ENCODE measurements at places on chromosomes 13 and 19. TPM values are rescaled to one million over a fixed set of nuclear protein-coding genes. Genes with fewer than 3 reads are reported as not detected.
A peak's percentile ranks its signal among the peaks of the same experiment; 100 is the strongest.

RAB3D gene
- polyA plus RNA-seq = 25.0 TPM

SGCG gene
- not detected for polyA plus RNA-seq

CFD gene
- 2.5 TPM for polyA plus RNA-seq

KLK4 gene
- polyA plus RNA-seq = not detected

DZIP1 gene
- 15.0 TPM for polyA plus RNA-seq

FLT1 gene
- 0.20 TPM for polyA plus RNA-seq

ADM5 gene
- polyA plus RNA-seq = 1.3 TPM

C19orf38 gene
- polyA plus RNA-seq = 0.15 TPM

DNA sequence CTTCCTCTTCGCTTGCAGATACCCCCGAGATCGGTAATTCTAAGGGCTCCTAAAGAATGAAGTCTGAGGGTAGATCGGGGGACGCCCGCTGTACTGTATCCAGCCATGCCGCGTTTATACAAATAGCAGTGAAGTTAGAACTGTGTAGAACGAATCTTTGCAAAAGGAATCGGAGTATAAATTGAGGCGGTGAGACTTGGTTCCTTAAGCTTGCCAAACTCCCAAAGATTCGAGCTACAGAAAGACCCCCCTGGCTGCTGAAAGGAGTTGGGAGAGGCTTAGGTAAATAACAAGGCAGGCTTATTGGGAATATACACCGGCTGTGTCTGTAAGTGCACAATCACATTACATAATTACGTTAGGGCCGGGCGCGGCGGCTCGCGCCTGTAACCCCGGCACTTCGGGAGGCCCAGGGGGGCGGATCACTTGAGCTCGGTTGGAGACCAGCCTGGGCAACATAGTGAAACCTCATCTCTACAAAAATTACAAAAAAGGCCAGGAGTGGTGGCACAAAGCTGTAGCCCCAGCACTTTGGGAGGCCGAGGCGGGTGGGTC lies 12.2 kb downstream of the TMEM160 start:
- no peaks in the 10 kb centered on the region for H3K27me3 ChIP-seq
- no peaks in the 10 kb centered on the region for H3K36me3 ChIP-seq
- H3K27ac ChIP-seq = peak overlapping the region; percentile 71
- H3K4me3 ChIP-seq = peak overlapping the region; percentile 48

DNA sequence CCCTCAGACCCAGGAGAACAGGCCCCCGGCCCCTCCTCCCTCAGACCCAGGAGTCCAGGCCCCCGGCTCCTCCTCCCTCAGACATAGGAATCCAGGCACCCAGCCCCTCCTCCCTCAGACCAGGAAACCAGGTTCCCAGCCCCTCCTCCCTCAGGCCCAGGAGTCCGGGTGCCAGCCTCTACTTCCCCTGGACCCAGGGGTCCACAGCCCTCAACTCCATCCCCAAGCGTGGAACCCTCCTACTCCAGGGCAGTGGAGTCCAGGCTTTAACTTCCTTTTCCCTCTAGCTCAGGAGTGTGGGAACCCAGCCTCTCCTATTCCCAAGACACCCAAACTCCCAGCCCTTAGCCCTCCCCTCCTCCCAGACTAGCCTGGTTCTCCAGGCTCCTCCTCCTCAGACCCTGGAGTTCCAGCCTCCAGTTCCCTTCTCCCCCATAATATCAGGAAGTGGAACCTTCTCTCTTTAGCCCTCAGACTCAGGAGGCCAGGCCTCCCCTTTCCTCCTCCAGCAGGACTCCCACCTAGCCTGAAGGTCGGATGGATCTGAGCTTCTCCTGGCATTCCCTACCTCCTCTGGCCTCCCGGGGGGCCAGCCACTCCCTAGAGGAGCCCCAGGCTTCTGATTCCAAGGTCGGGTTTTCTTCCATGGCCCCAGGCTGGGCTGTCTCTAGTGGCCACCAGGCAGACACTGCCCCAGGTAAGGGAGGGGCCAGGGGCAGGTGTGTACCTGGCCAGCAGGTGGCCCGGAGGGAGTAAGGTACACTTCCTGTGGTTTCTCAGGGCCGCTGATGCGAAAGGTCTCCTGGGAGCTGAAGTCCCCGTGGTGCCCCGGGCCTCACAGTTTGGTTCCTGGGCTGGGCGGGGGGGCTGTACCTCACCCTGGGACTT lies at the start of gene TMC4:
TSS of gene TMC4 (minus strand) at position 690 of the 888 bp plus-strand sequence. CDS start at position 647, 43 bp downstream.
- no peak within 1 kb of the TSS for H3K4me3 ChIP-seq
- H3K4me1 ChIP-seq = peaks cover 5% of the 10 kb centered on the region
- DNase-seq = no peak

GRCh38 chr13:48679941-48680680 lies 26.4 kb downstream of the CYSLTR2 start:
- H3K4me1 ChIP-seq = no peaks in the 10 kb centered on the region
- no peaks in the 10 kb centered on the region for H3K36me3 ChIP-seq
- DNase-seq = no peak
- no peak overlapping the region for H3K27ac ChIP-seq
- H3K4me3 ChIP-seq = no peak overlapping the region
- no peaks in the 10 kb centered on the region for H3K27me3 ChIP-seq

GRCh38 chr13:87524775-87525174 lies 146.4 kb upstream of the SLITRK5 start:
- no peak for DNase-seq
- no peak overlapping the region for H3K27ac ChIP-seq
- H3K4me3 ChIP-seq = no peak overlapping the region
- no peaks in the 10 kb centered on the region for H3K4me1 ChIP-seq
- no peaks in the 10 kb centered on the region for H3K36me3 ChIP-seq

- H3K4me3 ChIP-seq = no peak overlapping the region
- no peaks in the 10 kb centered on the region for H3K27me3 ChIP-seq
- H3K36me3 ChIP-seq = no peaks in the 10 kb centered on the region
- H3K4me1 ChIP-seq = no peaks in the 10 kb centered on the region
- no peak for DNase-seq
These were observed 793.9 kb upstream of the PCDH20 start for GRCh38 chr13:62209529-62209928.

DNA sequence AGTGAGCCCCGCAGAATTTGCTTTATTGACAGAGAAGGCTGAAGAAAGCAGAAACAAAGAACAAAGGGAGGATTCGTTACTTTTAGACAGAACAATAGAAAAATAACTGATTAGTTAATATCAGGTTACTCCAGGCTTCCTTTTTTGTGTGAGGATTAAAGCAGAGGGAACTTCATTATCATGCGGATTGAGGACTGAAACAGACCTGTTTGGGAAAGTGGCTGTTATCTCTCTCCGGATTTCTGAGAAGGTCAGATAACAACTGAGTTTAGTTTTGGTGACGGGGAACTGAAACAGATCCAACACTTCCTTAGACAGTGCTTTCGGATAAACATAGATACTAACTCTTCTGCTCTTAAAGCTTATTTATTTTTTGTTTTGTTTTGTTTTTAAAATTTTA lies 246.4 kb upstream of the ZNF507 start:
- H3K27ac ChIP-seq = no peak overlapping the region
- no peaks in the 10 kb centered on the region for H3K27me3 ChIP-seq
- no peak for DNase-seq
- no peak overlapping the region for H3K4me3 ChIP-seq

DNA sequence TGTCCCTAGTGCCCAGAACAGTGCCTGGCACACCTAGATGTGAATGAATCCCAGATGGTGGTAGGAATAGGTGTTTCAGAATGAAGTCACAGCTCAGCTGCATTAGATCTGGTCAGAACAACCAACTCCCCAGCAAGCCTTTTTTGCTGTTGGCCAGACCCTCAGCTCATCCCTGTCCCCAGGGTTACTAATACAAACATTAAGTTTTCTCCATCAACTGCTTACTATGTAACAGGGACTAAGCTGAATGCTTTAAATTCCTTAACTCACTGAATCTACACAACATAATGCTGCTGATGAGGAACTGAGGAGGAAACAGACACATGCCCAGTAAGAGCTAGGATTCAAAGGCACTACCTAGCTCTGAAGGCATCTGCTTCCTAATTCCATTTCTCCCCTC lies 18.8 kb downstream of the SMG9 start:
- H3K27me3 ChIP-seq = no peaks in the 10 kb centered on the region
- no peak for DNase-seq
- H3K4me1 ChIP-seq = no peaks in the 10 kb centered on the region
- no peak overlapping the region for H3K4me3 ChIP-seq

DNA sequence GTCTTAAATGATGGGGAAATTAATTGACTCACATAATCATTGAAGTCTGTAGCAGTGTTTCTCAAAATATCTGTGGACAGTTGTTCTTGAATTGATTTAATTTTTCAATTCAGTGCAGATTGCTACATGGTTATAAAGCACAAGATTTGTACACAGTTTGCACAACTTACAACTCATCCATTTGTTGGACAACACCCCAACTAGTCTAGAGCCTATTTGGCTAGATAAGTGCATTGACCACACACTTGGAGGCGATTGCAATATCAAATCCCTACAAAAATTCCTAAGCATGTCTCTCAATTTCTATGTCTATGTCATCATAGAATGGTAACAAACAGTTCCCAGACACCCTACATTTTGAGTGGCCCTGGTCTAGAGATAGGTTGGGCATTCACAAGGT lies 48.0 kb upstream of the IPO5 start:
- DNase-seq = no peak
- H3K27ac ChIP-seq = no peak overlapping the region
- H3K27me3 ChIP-seq = no peaks in the 10 kb centered on the region
- no peaks in the 10 kb centered on the region for H3K36me3 ChIP-seq
- no peak overlapping the region for H3K4me3 ChIP-seq

DNA sequence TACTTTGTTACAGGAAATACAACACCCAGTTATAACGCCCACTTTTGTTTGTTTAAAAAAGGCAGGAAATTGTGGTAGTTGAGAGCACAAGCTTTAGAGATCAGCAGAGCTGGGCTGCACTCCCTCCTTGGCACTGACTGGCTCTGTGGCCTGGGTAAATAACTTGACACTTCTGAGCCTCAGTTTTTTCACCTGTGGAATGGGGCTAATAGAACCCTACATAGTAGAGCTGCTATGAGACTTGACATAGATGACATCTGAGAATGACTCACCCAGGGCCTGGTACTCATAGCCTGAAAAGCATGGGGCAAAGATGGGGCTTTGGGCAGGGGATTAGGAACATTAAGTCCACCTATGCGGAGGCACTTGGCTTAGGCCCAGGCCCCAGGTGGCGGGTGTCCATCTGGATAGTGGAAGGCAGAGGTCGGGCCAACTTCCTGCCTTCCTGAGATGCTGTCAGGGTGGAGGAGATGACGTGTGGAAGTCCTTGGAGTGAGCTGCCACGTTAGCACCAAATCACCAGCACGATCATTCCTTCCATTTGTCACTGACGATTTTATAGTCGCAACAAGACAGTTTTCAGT lies 159.1 kb downstream of the KATNAL1 start:
- no peak overlapping the region for H3K27ac ChIP-seq
- H3K4me1 ChIP-seq = peaks cover 6% of the 10 kb centered on the region
- DNase-seq = no peak

- H3K4me1 ChIP-seq = peaks cover 26% of the 10 kb centered on the region
- DNase-seq = no peak
- no peak overlapping the region for H3K27ac ChIP-seq
- H3K27me3 ChIP-seq = no peaks in the 10 kb centered on the region
These were observed 46.1 kb upstream of the RAP2A start for GRCh38 chr13:97387890-97388289.

GRCh38 chr13:61536433-61536832 lies 120.8 kb upstream of the PCDH20 start:
- no peak overlapping the region for H3K27ac ChIP-seq
- no peaks in the 10 kb centered on the region for H3K36me3 ChIP-seq
- no peak overlapping the region for H3K4me3 ChIP-seq
- no peaks in the 10 kb centered on the region for H3K27me3 ChIP-seq

GRCh38 chr19:55253842-55254624 lies 4.8 kb downstream of the PPP6R1 start:
- H3K4me3 ChIP-seq = no peak overlapping the region
- no peak overlapping the region for H3K27ac ChIP-seq
- no peak for DNase-seq

DNA sequence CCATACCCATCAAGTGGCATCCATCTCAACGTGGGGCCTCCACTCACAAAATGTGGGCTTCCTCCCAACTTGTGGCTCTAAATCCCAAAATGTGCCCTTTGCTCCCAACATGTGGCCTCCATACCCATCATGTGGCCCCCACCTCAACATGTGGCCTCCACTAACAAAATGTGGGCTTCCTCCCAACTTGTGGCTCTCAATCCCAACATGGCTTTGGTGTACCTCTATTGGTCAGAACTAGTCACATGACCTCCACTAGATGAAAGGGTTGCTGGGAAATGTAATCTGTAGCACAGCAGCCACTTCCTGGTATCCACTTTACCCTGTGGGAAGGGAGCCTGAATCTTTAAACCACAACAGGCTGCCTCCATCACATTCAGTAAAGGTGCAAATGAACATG lies 10.1 kb upstream of the ACER1 start:
- no peaks in the 10 kb centered on the region for H3K36me3 ChIP-seq
- no peaks in the 10 kb centered on the region for H3K4me1 ChIP-seq
- H3K27ac ChIP-seq = no peak overlapping the region
- no peak overlapping the region for H3K4me3 ChIP-seq
- H3K27me3 ChIP-seq = no peaks in the 10 kb centered on the region
- no peak for DNase-seq

DNA sequence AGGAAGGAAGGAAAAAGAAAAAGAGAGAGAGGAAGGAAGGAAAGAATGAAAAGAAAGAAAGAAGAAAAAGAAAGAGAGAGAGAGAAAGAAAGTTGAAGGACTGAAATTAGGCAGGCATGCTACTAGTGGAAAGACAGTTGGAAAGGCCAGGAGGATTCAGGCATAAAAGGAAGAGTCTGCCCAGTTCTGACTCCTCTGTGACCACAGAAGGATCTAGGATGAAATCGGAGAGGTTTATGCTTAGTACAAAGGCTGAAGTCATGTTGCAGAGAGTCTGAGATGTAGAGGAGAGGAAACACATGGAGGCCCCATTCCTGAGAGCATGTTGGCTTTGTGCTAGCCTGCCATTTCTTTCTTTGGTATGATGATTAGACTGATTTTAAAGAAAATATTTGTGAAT lies 246.5 kb upstream of the ARGLU1 start:
- no peak for DNase-seq
- H3K27me3 ChIP-seq = no peaks in the 10 kb centered on the region
- H3K4me1 ChIP-seq = no peaks in the 10 kb centered on the region
- H3K36me3 ChIP-seq = no peaks in the 10 kb centered on the region
- no peak overlapping the region for H3K27ac ChIP-seq
- no peak overlapping the region for H3K4me3 ChIP-seq

DNA sequence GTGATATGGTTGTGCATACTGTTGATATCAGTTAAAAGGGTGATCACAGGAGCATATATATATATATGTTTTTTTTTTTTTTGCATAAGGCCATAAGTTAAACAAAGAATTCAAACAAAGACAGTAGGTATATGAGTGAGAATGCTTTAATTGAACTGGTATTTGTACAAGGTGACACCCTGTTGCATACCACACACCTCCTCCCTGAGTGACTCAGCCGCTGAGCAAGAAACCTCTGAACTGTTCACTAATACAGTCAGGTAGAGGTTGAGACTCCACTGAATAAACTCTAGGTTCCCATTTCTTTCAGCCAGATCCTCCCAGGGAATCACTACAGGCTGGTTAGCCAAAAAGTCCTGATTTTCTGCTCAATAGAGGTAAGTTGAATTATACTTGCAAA lies at the start of gene SCEL:
TSS of gene SCEL (plus strand) at position 259 of the 400 bp plus-strand sequence. CDS start 20,170 bp downstream, outside the sequence.
- no peaks in the 10 kb centered on the region for H3K4me1 ChIP-seq
- H3K27ac ChIP-seq = no peak within 1 kb of the TSS
- no peak for DNase-seq
- no peak within 1 kb of the TSS for H3K4me3 ChIP-seq

- H3K36me3 ChIP-seq = peaks cover 18% of the 10 kb centered on the region
- DNase-seq = no peak
- H3K27ac ChIP-seq = no peak overlapping the region
- no peaks in the 10 kb centered on the region for H3K4me1 ChIP-seq
- no peak overlapping the region for H3K4me3 ChIP-seq
These were observed 4.7 kb downstream of the PCID2 start for GRCh38 chr13:113203507-113204377.

- no peak overlapping the region for H3K27ac ChIP-seq
- H3K27me3 ChIP-seq = no peaks in the 10 kb centered on the region
- H3K4me1 ChIP-seq = no peaks in the 10 kb centered on the region
- DNase-seq = no peak
These were observed 370.3 kb downstream of the GPC5 start for GRCh38 chr13:91768746-91769145.

Data from SK-N-SH (cell line).